ENCODE measurements at places on chromosomes 11 and 22. TPM values are rescaled to one million over a fixed set of nuclear protein-coding genes. Genes with fewer than 3 reads are reported as not detected.

DNA sequence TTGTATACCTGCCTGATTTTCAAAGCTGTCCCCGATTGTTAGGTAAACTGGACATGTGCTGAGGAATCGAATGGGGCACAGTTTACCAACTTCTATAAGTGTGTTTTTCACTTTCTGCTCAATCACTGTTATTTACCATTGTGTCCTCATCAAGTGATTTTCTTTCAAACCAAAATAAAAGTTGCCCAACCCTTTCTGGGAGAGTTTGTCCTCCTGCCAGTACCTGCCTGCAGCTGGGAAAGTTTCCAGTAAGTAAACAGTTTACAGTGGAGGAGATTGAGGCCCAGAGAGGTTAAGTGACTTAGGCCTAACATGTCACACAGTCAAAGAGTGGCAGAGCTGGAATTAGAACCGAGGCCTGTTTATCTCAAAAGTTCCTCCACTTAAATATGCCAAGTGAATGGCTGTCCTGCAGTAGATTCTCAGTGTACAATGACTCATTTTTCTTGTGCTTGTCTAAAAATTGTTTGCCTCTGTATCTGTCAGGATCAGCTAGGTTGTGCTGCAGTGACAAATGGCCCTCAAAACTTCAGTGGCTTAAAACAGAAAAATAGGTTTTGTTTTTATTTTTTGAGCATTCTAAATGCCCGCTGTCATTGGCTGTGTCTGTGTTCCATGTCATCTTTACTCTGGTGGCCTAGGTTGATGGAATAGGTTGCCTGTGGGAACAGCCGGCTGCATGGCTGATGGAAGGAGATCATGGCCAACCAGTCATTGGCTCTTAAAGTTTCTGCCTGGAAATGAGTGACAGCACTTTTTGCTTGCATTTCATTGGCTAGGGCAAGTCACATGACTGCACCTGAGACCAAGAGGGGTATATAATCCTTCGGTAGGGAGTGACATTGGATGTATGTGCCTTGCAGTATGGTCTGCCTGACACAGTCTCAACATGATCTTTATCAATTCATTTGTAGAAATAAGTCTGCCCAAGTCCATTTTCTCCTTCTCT is 61.8 kb upstream of the CRYBB3 start:
- H3K27ac ChIP-seq = no peak overlapping the region
- no peaks in the 10 kb centered on the region for H3K36me3 ChIP-seq
- H3K4me3 ChIP-seq = no peak overlapping the region
- H3K4me1 ChIP-seq = no peaks in the 10 kb centered on the region

GRCh38 chr11:34052608-34053160 is 1.2 kb downstream of the CAPRIN1 start:
- peaks cover 4% of the 10 kb centered on the region for H3K4me1 ChIP-seq
- peaks cover 8% of the 10 kb centered on the region for H3K36me3 ChIP-seq
- peak overlapping the region; percentile 67 for H3K4me3 ChIP-seq
- no peaks in the 10 kb centered on the region for H3K27me3 ChIP-seq

DNA sequence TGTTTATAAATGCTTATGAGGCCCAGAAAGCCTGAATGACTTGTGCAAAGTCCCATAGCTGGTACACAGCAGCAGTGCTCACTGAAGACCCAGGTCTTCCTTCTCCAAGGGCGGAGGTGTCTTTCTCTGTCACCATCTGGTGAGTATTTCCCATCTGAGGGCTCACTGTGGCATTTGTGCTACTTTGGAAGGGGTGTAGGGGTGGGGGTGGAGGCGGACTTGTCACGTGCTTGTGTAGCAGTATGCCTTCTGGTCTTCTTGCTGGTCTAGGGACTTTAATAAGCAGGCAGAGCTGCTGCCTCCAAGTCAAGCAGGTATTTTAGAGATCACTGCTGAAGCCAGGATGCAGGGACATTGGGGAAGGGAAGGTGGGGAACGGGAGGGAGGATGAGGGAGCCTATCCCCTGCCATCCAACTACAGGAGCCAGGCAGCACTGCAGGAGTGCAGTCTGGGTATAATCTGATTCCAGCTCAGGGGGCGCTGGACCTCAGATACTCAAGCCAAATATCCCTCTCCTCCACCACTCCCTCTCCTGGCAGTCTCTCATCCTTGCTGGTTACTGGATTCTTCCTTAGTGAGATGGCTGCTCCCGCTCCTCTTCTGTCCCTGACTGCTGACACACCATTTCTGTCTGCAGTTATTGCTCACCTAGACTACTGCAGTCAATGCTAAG is 3.4 kb downstream of the ABCC8 start:
- DNase-seq = peak; percentile 7
- no peak overlapping the region for H3K4me3 ChIP-seq
- no peaks in the 10 kb centered on the region for H3K4me1 ChIP-seq
- H3K36me3 ChIP-seq = no peaks in the 10 kb centered on the region

- no peak for DNase-seq
- no peak overlapping the region for H3K27ac ChIP-seq
- H3K36me3 ChIP-seq = no peaks in the 10 kb centered on the region
- no peaks in the 10 kb centered on the region for H3K4me1 ChIP-seq
- no peak overlapping the region for H3K4me3 ChIP-seq
Measured at GRCh38 chr11:79346021-79346420, 94.8 kb downstream of the TENM4 start.

- no peaks in the 10 kb centered on the region for H3K36me3 ChIP-seq
- no peak overlapping the region for H3K4me3 ChIP-seq
- H3K27me3 ChIP-seq = no peaks in the 10 kb centered on the region
- H3K4me1 ChIP-seq = peaks cover 5% of the 10 kb centered on the region
- no peak for DNase-seq
Measured at GRCh38 chr11:78949976-78950690, 375.5 kb upstream of the NARS2 start.

GRCh38 chr22:31520051-31520450 is 23.7 kb downstream of the SFI1 start:
- H3K36me3 ChIP-seq = peaks cover 2% of the 10 kb centered on the region
- no peaks in the 10 kb centered on the region for H3K27me3 ChIP-seq
- H3K27ac ChIP-seq = no peak overlapping the region
- DNase-seq = no peak
- no peaks in the 10 kb centered on the region for H3K4me1 ChIP-seq

DNA sequence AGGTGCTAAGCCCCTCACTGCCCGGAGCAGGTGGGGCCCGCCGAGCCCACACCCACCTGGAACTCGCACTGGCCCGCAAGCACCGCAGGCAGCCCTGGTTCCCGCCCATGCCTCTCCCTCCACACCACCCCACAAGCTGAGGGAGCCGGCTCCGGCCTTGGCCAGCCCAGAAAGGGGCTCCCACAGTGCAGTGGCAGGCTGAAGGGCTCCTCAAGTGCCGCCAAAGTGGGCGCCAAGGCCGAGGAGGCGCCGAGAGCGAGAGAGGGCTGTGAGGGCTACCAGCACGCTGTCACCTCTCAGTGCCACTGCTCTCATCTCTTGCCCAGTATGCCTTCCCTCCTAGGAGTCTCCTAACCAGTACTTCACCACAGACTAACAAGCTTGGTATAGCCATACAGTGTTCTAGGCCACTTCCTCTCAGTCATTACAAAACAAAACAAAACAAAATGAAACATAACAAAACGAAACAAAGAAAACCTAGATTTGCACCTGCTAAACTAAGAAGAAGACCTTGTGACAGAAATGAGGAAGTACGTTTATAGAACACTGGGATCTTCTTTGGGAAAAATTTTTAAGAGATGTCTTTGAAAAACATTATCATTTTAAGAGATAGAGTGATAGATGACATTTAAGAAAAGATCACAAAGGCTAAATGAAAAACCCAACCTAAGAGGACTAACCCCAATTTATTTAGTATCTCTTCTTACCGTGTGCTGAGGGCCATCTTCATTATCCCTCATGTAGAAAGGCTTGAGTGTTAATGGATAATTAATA is 47.7 kb upstream of the GAB2 start:
- H3K36me3 ChIP-seq = peaks cover 5% of the 10 kb centered on the region
- no peak overlapping the region for H3K4me3 ChIP-seq
- no peak overlapping the region for H3K27ac ChIP-seq
- H3K27me3 ChIP-seq = no peaks in the 10 kb centered on the region
- DNase-seq = no peak

DNA sequence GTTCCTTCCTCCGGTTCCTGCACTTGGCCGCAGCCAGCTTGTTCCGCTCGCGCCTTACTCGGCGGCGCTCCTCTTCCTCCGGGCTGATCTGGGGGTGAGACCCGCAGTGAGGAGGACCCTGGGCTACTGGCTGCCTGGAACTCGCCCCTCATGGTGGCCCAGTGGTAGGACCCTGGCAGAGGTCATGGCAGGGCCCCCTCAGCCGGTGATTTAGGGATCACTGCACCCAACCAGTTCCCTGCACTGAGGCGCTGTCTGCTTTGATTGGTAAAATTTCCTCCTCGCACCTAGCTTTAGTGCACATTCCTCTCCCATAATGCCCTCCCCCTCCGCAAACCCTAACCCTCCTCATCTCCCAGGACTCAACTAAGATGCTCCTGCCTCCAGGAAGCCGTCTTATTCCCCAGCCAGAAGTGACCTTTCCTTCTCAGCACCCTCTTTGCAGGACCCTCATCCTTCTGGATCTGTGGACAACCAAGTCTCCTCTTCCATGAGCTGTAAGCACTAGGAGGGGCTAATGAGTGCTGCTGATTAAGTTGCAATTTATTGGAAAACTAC is 3.6 kb downstream of the CCDC85B start:
- H3K4me1 ChIP-seq = peaks cover 40% of the 10 kb centered on the region
- peaks cover 46% of the 10 kb centered on the region for H3K36me3 ChIP-seq
- H3K27ac ChIP-seq = peak overlapping the region; percentile 60
- H3K4me3 ChIP-seq = no peak overlapping the region
- H3K27me3 ChIP-seq = no peaks in the 10 kb centered on the region
- no peak for DNase-seq

- H3K4me3 ChIP-seq = no peak overlapping the region
- no peak overlapping the region for H3K27ac ChIP-seq
- peak; percentile 83 for DNase-seq
- H3K4me1 ChIP-seq = peaks cover 13% of the 10 kb centered on the region
Measured at GRCh38 chr22:22721681-22722354, 77.4 kb downstream of the GGTLC2 start.

DNA sequence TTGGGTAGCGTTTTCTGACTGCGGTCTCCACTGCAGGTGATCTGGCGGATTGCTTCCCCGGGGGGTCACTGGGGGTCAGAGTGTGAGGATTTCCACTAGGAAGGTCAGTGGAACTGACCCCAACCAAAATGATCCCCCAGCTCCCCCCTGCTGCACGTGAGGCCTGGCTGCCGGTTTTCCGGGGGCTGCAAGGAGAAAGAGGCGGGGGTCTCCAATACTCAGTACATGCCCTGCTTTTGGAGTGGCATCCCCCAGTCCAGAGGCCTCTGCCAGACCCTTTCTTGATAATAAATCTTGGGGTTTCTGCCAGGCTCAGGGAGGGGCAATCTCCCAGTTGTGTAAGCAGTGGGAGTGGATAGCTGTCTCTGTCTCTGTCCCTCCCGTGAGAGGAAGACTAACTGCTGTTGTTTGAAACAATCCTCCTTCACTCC is 71.5 kb upstream of the RTL6 start:
- H3K36me3 ChIP-seq = no peaks in the 10 kb centered on the region
- peaks cover 5% of the 10 kb centered on the region for H3K4me1 ChIP-seq
- DNase-seq = no peak

- no peaks in the 10 kb centered on the region for H3K27me3 ChIP-seq
- H3K36me3 ChIP-seq = peaks cover 16% of the 10 kb centered on the region
- H3K4me1 ChIP-seq = peaks cover 16% of the 10 kb centered on the region
- DNase-seq = no peak
Measured at GRCh38 chr11:35138606-35138942, 397 bp upstream of the CD44 start.

DNA sequence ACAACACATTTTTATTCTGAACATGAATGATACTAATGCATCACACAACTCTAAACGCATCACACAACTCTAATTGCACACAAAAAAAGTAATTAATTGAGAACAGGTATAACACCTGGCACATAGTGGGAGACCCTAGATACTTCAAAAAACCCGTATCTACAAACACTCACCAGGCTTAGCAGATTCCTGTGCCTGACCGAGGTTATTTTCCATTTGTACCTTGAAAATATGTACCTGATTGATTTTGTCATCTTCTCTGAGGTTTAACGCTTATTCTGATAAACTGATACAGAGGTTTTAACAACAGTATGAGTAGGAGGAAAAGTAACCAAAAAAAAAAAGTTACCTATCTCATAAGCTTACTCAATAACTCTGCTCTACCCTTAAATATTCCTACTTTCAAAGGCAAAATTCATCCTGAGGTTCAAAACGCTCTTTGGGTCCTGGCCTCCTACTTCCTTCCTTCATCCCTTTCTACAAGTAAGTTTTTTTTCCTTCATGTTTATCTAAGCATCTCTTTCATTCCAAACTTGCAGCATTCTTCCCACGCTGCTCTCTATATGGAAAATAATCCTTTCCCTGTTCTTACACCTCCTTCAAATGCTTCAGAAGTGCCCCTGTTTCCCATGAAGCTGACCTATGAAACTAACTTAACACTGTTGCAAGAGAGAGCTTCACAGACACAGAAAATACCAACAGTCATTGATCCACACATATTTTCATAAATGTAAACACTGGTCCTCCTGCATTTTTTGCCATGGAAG is 73.3 kb downstream of the ETS1 start:
- H3K36me3 ChIP-seq = peaks cover 6% of the 10 kb centered on the region
- peaks cover 30% of the 10 kb centered on the region for H3K4me1 ChIP-seq
- DNase-seq = no peak
- H3K27ac ChIP-seq = no peak overlapping the region
- no peak overlapping the region for H3K4me3 ChIP-seq

- H3K4me3 ChIP-seq = no peak overlapping the region
- no peaks in the 10 kb centered on the region for H3K27me3 ChIP-seq
- H3K4me1 ChIP-seq = no peaks in the 10 kb centered on the region
- H3K36me3 ChIP-seq = no peaks in the 10 kb centered on the region
- no peak overlapping the region for H3K27ac ChIP-seq
Measured at GRCh38 chr11:128318856-128319474, 268.4 kb downstream of the ETS1 start.

GRCh38 chr11:10686311-10686710 is 7.2 kb downstream of the IRAG1 start:
- peaks cover 28% of the 10 kb centered on the region for H3K4me1 ChIP-seq
- H3K4me3 ChIP-seq = no peak overlapping the region
- no peaks in the 10 kb centered on the region for H3K27me3 ChIP-seq

HBD gene
- polyA plus RNA-seq = 12.0 TPM

CD3G gene
- not detected for polyA plus RNA-seq

MS4A12 gene
- not detected for polyA plus RNA-seq

FZD4 gene
- polyA plus RNA-seq = 3.1 TPM

CARD18 gene
- polyA plus RNA-seq = not detected

LRRN4CL gene
- 1.1 TPM for polyA plus RNA-seq
